ENCODE measurements at places on chromosomes 1 and 21.

GRCh38 chr1:156461781-156462647 lies 38.6 kb downstream of the MEF2D start:
- DNase-seq: no peak

DNA sequence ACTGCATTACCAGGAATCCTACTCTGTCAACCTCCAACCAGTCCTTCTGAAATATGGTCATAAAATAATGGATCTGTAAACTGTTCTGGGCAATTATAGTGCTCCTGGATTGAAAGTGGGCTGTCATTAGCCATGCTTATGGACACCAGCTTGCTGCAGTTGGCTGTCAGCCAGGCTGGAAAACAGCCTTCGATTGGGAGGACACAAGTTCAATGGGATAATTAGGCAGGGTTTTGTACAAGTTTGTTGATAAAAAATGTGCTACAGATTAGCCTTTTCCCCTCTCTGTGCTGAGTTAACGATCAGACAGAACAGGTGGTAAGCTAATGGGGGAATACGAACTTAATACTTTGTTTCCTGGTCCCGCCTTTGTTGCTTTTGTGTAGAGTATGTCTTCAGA lies 413.9 kb downstream of the DUSP10 start:
- DNase-seq: no peak

- DNase-seq: no peak
Observed at GRCh38 chr1:83954166-83954823, 44.6 kb downstream of the TTLL7 start.

GRCh38 chr1:200866521-200866920 lies 6.3 kb upstream of the GPR25 start:
- DNase-seq: no peak

GRCh38 chr1:54229281-54229891 lies 29.4 kb downstream of the MRPL37 start:
- no peak for DNase-seq

- no peak for DNase-seq
Observed at GRCh38 chr1:190807629-190808028, 330.0 kb upstream of the BRINP3 start.

DNA sequence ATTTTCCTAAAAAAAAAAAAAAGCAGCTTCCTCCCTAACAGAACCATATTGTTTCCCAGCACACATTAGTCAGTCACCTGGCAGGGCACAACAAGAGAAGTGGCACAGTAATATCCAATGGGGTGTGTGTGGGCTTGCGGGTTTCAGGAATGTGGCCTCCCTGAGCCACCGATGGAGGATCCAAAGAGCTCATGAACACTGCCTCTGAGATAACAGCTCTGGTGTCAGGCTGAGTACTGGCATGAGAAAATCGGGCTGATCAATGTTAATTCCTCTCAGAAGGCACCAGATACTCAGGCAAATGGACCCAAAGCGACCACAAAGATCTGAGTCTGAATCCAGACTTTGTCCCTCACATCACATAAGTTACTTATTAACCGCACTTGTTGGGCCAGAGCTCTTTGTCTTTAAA lies 2.2 kb upstream of the LYPD8 start:
- DNase-seq: peak; percentile 65

DNA sequence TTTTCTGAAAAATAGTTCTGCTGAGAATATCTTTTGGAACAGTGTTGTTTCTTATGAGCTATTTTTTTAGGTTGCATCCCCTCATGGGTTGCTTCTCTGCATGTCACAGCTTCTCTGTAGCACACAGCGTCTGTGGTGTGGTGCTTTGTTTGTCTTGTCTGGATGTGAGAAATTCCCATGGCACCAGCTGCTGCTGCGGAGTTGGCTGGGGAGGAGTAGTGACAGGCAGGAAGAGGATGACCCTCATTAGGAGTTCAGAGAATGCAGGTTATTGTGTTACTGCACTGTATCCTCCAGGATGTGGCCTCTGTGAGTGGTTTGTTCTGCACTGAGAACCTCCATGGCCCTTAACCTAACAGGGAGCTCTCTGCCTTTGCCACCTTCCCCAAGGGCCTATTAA lies 64.8 kb downstream of the TSEN15 start:
- DNase-seq: no peak

GRCh38 chr1:102550729-102551384 lies 554.1 kb upstream of the OLFM3 start:
- no peak for DNase-seq
